Central memory CD4-positive, alpha-beta T cell (primary cell): ENCODE measurements at places on chromosomes 7 and 10.

DNA sequence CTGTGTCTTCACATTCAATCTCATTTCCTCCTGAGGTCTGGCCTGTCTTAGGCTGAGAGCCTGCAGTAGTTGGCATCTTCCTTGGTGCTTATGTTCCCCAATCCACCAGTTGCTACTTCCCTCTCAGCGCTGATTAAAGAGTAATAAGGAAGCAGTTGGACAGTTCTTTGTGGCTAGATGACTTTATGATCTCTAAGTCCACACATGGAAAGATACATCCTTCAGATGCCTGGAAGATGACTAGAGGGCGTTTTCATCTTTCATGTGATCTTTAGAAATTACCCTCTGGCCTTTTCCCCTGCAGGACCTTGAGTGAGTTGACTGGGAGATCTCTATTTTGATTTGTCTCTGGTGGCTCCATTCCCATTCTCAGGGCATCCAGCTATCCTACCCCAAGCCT, 204.5 kb downstream of the GRM3 start:
- DNase-seq = no peak

GRCh38 chr7:45975367-45975766, 54.3 kb upstream of the IGFBP3 start:
- DNase-seq = no peak

- DNase-seq = no peak
These were observed 609.4 kb upstream of the C7orf33 start for GRCh38 chr7:147980826-147981813.

DNA sequence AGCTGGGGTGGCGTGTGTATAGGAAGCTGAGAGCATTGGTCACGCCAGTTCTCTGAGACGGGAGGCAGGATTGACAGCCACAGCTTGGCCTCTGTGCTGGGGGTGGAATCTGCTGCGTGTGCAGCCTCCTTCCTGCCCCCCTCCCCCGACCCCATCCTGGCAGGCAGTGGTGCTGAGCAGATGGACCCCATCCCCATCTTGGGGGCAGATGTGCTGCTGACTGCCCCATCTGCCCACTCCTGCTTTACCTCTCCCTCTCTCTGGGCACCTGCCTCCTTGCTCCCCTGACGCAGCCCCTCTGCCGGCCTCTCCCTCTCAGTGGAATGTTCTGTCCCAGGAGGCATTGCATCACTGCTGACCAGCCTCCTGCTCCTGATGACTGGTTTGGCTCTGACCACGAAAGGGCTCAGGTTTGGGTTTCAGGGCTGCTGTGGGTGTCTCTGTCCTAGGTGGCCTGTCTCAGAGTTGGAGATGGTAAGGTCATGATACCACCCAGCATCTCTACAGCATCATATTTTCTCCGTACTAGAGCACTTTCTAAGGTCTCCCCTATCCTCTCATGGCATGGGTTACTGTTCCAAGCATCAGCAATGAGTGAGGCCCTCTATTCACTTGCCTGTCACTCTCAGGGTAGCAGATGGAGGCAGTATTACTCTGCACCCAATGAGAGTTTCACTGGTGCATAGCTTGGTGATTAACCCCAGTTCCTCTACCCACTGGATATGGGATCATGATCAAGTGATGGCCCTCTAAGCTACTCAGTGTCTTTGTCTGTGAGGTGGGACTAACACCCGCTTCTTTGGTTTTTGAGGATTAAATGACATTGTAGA, 81.9 kb downstream of the RBM20 start:
- no peak for DNase-seq

- DNase-seq = no peak
These were observed 7.5 kb upstream of the CAV2 start for GRCh38 chr7:116491887-116492653.

DNA sequence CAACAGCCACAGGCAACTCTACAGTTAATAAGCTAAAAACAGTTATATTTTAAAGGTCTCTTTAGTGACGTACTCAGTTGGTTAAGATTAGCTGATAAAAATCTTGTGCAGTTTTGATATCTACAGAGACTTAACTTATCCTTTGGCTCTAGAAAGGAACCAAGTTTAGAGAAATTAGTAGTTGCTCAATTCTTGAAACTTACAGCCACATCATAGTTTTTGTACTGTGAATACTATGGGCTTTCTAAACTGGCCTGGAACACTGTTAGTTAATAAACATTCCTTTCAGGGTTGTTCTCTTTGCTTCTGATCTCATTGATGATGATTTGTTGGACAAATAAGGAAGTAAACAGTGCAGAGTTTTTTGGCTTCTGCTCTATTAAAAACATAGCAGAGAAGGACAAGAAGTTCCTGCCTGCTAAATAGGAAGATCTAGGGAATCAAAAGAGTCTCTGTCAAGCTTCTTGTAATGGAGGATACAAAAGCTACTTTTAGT, 73.1 kb downstream of the MKLN1 start:
- no peak for DNase-seq

GRCh38 chr7:99679032-99679399, 780 bp downstream of the CYP3A5 start:
- no peak for DNase-seq

GRCh38 chr10:125687507-125688185, 4.7 kb upstream of the TEX36 start:
- no peak for DNase-seq

DNA sequence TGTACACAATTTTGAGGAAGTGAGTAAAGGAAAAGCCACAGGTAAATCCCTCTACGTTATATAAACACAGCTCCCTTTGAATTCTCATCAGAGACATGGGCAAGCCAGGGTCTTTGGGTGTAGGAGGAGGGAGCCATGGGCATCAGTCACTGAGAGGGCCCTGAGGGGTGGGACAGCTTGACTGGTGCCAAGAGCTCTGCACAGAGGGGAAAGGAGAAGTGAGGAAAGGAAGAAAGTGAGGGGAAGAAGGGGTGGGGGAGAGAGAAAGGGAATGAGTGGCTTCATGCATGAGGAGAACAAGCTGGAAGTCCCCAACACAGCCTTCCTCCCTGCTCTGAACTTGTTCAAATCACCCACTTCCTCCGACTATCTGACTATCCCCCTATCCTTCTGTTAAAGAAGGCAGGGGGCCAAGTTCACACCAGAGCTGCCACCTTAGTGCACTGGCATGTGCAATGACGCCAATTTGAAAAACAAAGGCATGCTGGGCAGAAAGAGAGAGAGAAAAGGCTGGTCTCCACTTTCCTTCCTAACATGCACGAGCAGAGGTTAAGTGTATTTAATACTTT, 16.4 kb upstream of the RNF148 start:
- no peak for DNase-seq

GRCh38 chr7:7565746-7566650, 686 bp upstream of the MIOS start:
- no peak for DNase-seq

DNA sequence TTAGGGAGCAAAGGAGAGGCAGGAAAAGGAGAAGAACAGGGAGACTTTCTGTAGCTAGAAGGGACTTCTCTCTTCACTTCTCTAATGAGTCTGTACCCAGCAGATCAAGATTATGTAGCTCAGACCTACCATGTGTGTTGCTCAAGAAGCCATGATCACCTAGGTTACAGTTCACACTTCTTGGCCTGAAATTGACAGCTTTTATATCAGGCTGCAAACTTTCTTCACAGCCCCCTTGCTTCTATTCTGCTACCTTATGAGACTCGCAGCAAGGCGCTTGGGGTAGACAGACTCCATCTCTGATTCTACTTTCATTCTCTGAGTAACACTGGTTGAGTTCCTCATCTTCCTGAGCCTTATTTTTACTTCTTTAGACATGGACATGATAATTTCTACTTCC, 19.6 kb upstream of the GIMAP2 start:
- DNase-seq = no peak

- DNase-seq = no peak
These were observed 687.4 kb downstream of the PARD3 start for GRCh38 chr10:34127676-34128075.

DNA sequence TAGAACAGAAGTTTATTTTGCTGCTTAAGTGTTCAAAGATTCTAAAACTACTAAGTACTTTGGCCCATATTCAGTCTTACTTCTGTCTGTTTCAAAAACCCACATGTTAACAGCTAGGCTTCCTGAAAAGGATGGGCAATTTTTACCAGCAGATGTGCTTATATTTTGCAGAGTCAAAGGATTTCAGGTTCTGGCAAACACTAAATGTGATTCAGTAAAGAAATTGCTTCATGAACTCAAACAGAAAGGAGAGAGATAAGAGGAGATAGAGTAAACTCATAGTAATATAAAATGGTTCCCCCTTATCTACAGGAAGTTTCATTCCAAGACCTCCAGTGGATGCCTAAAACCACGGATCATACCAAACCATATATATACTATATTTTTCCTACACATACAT, 248.5 kb downstream of the AGMO start:
- DNase-seq = no peak

- no peak for DNase-seq
These were observed 35.8 kb downstream of the GBF1 start for GRCh38 chr10:102281102-102281487.

DNA sequence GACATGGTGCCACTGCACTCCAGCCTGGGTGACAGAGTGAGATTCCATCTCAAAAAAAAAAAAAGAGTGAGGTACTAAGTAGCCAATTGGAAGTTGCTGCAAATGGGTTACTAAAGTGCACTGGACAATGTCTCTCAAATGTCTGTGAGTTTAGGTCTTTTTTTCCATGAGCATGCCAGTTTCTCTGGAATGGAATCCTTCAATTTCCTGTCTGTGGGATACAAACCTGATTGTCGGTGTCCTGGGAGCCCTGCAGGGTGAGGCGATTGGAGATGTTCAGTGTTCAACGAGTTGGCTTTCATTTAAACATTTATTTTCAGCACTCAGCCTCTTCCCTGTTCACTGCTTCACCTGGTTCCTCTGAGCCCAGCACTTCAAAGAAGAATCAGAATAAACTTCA, 5.3 kb upstream of the CALD1 start:
- no peak for DNase-seq

DNA sequence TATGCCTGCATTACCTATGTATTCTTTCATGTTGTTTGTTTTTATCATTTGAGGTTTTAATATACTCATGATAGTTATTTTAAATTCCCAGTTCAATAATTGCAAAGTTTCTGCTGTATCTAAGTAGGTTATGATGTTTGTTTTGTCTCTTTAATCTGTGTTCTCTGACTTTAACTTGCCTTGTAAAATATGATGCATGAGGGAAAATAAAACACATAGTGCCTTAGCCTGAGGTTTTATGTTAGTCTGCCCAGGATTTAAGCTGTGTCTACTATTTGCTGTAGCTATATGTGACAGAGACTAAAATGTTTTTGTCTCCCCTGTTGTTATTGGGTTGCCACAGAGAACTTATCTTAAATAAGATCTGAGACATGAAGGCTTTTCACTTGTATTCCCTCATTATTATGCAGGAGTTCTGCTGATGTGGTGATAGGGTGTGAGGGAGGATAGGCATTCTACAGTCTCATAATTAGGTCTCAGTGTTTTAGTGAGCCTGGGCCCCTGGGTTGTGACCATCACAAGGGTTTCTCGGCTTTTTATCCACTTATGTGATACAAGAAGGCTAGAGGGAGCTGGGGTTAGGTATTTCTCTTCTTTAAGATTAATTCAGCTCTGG, 582.5 kb downstream of the CNTNAP2 start:
- no peak for DNase-seq

DNA sequence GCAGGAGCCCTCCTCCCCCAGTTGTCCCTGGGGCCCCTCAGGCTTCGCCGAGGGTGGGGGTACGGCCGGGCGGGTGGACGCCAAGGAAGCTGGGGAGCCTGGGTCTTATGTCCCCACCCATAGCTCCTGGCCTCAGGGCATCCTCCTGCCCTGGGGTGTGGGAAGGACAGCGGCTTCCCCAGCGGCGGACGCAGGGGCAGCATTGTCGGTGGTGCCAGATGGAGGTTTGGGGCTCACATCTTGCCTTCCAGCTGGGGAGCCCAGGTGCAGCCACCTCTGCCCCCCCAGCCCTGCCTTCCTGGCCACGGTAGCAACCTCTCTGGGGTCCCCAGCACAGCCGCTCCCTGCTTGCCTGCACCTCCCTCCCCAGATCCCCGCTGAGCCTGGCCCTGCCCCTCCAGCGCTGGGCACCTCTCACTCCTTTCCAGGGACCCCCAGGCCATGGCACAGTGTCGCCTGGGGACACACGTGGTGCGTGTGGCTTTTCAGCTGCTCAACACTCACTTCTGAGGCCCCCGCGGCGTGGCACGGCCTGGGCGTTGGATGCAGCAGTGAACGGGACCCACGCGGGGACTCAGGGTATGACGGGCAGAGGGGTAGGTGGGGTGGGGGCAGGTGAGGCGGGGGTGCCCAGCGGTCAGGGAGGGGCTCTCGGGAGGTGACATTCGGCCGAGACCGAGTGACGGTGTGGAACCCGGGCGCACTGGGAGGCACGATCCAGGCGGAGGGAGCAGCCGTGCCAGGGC, 53.1 kb downstream of the UNCX start:
- DNase-seq = no peak

DNA sequence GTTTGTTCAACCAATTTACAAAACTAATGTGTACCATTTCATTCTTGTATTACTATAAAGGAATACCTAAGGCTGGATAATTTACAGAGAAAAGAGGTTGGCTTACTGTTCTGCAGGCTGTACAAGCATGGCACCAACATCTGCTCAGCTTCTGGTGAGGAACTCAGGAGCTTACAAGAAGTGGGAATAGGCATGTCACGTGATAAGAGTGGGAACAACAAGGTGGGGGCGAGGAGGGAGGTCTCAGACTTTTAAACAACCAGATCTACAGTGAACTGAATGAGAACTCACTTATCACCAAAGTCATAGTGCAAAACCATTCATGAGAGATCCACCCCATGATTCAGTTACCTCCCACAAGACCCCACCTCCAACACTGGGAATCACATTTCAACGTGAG, 1178.0 kb downstream of the REEP3 start:
- no peak for DNase-seq

DNA sequence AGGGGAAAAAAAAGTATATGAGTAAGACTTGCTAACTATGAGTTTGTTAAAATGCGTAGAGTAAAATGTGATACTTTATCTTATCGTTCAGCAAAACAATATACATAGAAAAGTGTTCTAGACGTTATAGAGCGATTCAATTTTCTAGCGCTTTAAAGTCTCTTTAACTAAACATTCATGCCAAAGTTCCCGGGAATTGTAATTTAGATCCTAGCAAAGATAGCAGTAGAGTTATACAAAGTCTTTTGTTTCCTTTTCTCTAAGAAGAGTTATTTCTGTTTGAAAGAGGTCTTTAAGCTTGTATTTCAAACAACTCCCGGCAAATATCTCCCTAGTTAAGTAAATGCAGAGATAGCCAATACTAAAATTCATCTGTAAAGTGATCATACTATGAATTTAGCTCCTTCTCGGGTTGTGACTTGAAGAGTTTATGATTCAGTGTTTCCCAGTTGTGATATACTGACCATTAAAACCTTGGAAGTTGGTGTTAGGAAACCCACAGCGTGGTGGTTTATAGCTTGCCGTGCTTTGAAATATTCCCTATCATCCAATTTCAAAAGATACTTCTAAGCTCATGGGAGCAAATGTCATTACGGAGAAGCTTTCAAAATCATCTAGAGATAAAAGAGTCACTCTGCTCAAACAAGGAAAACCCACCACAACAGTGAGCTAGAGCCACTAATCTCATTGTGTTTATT, 171.7 kb downstream of the CSTF2T start:
- DNase-seq = no peak
